ENCODE measurements at places on chromosomes 2 and 18. TPM values are rescaled to one million over a fixed set of nuclear protein-coding genes. Genes with fewer than 3 reads are reported as not detected.

GRCh38 chr2:15047184-15047583, 414.7 kb downstream of the LRATD1 start:
- no peak for DNase-seq

GRCh38 chr18:58235001-58235436, 191.0 kb downstream of the NEDD4L start:
- no peak for DNase-seq

GRCh38 chr2:104340879-104341828, 512.8 kb upstream of the POU3F3 start:
- no peak for DNase-seq

DNA sequence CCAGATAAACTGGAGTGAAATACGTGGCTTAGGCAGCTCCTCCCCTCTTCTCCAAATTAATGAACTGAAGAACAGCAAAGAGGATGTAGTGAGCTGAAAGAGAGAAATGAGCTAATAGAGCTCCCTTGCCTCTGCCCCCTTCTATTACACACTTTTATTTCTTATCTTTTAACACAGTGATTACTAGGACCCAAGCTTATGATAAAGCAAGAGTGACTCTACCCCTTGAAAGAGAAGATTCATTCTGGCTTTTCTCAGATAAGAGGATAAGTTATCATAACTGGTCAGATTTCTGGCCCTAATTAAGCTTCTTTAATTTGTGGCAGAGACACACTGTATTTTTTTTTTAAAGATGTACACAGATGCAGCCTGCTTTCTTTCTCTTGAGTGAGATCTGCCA, 102.2 kb downstream of the MSTN start:
- DNase-seq, result no peak

GRCh38 chr2:98846041-98846440, 90.0 kb downstream of the CRACDL start:
- DNase-seq, result no peak

- no peak for DNase-seq
Observed at GRCh38 chr2:61688369-61689334, 150.5 kb upstream of the XPO1 start.

- DNase-seq, result no peak
Observed at GRCh38 chr2:18525852-18526251, 34.6 kb downstream of the RDH14 start.

DNA sequence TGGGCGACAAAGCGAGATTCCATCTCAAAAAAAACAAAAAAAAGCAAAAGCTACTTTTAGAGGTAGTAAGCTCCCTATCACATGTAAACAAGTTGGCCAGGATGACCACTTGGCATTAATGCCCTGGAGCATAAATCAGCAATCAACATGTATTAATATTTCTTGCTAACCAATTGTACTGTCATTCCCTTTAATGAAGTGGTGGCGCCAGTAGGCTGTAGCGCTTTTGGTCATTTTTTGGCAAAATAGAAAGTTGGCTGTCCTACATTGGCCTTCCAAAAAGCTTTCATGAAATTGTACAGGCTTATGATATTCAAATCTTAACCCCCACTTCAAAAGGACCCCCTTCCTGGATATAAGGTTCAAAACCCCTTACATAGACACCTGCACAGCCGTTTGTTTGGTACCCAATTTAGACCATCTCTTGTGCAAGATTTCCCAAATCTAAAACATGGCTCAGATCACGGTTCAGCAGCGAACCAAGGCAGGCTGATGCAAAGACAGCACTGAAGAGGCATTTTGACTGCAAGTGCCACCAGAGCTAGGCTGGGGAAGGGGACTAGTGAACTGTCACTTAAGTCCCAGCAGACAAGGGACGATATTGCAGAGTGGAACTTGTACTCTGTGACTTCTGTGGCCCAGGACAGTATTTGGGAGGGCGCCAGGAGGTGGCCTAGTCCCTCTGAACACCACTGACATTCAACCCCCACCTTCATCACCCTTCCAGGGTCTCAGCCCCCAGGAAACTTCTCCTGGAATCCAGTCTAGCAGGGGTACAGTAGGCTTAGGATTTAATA, 31.9 kb downstream of the SMAD7 start:
- peak; percentile 27 for DNase-seq

- no peak for DNase-seq
Observed at GRCh38 chr2:64955467-64955866, 33.7 kb upstream of the SLC1A4 start.

GRCh38 chr18:37672932-37673595, 107.5 kb upstream of the CELF4 start:
- DNase-seq, result no peak

DNA sequence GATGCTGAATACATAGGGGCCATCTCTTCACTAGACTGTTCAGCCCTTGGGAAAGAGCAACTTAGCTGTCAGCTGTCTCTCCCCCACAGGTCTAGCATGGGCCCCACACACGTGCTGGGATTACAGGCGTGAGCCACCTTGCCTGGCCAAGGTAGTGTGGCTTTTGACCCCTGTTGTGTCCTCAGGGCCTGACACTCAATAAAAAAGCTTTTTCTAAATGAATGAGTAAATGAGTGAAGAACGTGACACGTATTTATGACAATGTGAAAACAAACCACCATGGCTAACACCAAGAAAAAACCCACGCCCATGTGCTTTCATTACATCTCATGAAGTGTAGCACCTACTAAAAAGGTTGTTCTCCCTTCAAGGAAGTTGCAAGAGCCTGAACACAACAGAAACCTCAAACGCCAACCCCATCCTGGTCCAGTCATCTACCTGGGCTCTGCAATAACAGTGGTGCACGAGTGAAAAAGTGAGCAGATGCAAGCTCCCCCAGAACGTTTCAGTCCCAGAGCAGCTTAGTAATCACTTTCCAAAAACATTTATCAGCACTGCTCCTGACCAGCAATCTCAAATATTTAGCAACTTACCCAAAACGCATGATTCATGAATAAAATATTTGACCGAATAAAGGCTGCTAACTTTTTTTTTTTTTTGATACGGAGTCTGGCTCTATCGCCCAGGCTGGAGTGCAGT, 3.4 kb downstream of the WDFY1 start:
- DNase-seq, result peak; percentile 10

DNA sequence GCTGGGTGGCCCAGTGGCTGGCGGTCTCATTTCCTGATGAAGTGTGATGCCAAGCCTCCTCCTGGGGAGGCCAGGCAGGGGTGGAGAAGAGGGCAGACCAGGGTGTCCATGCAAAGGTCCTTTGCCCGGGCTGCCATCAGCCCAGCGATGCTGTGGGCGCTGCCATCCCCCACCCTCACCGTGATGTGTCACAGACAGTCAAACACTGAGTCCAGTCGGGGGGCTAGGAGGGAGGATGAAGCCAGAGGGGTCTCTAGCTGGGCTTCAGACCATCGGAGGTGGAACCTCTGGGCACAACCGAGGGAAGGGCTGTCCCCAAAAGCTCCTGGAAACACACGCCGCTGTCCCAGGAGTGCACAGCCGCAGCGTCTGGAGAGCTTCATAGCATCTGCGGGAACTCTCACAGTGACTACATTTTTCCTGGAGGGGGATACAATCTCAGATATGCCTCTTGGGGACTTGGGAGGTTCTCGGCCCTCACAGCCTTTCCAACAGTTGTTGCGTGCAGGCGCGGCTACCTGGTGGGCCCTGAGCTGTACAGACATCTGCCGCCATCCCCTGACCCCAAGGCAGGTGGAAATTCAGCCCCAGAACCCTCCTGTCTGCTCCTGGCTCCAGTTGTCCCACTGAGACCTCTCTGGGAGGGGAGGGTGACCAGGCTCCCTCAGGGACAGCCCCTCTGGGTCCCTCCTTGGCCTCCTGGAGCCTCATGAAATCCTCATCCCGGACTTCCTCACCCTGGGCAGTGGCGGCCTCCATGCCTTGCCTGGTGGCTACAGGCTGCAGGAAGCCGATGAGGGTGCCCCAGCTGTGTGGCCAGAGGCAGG, 26.5 kb upstream of the OTOS start:
- DNase-seq, result no peak

- DNase-seq, result no peak
Observed at GRCh38 chr2:241656190-241656741, 18.8 kb downstream of the ATG4B start.

DNA sequence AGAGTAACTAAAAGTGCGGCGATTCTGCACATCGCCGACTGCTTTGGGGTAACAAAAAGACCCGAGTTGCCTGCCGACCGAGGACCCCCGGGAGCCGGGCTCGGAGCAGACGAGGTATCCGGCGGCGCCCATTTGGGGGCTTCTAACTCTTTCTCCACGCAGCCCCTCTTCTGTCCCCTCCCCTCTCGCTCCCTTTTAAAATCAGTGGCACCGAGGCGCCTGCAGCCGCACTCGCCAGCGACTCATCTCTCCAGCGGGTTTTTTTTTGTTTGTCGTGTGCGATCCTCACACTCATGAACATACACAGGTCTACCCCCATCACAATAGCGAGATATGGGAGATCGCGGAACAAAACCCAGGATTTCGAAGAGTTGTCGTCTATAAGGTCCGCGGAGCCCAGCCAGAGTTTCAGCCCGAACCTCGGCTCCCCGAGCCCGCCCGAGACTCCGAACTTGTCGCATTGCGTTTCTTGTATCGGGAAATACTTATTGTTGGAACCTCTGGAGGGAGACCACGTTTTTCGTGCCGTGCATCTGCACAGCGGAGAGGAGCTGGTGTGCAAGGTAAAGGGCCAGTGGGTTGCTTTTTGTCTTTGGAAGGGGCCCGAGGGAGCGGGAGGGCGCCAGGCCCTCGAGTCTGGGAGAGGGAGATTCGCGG, 1.4 kb downstream of the TRIB2 start:
- DNase-seq, result peak; percentile 26

DNA sequence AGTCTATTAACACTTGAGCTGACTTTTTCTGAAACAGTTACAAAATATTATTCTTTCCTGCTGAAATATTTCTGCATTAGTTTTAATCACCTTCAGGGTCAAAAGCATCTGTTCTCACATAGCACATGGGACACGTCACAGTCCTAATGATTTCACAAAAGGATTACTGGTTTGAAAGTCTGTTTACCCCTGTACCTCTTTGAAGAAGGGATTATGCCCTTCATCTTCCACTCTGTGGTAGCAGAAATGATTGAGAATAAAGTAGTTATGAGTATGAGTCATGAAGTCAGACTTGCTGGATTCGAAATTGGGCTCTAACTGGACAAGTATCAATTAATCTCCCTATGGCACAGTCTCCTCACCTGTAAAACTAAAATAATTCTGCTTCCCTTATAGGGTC, 121.2 kb downstream of the SATB2 start:
- no peak for DNase-seq

DNA sequence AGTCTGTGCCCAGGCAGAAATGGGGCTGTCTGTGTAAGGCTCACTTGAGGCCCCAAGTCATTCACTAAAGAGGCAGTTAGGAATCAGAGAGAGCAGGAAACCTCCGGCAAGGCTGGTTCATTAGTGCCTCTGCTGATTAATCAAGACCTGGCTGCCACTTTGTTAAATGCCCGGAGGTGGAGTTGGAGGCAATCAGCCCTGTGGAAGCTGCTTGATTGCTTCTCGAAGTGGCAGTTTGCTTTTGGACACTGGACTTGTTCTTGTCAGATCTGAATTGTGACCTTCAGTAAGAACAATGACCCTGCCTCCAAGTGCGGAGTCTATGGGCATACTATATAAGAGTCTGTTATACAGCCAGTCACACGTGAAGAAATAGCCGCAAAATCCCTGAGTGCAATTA, 183.9 kb upstream of the LINC00305 start:
- no peak for DNase-seq

DNA sequence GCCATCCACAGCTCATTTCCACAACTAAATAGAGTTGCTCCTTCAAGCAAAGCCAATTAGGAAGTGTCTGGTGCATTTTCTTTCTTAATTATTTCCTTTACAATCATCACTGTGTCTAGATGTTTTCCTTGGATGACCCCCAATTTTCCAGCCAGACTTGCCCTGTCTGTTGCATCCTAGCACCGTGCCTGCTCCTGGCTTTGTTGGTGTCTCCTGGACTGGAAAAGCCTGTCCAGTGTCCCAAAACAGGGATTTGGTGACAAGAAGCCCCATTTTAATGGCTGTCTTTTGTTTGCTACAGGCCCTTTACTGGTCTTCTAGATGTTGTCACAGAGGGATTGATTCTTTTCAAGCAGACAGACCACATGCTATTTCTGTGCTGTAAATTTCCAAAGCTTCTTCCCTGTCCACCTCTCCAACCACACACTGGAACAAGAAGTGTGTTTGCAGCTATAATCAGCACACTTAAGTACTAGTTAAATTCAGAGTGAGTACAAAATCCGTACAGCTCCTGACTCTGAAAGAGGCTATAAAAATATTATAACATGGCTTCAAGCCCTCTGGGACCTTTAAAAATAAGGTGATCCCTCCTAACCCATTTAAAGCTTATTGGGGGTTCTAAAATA, 38.4 kb downstream of the RNF144A start:
- DNase-seq, result no peak

DNA sequence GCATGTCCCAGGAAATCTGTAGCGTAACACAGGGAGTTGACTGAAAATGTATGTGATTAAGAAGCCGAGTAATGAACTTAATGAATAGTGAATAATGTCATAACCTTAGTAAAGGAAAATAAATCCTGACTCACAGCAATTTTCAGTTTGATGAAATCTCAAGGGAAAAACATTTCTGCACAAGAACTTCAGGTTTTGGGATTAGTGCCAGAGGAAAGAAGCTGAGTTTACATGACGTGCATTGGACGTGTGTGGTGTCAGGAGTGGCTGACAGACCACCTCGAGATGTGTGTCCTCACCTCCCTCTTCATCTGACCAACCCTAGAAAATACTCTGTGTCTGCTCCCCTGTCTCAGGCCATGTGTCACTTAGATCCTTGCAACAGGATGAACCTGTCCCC, 39.1 kb downstream of the VWA3B start:
- DNase-seq, result no peak

- no peak for DNase-seq
Observed at GRCh38 chr2:224163566-224164307, 124.7 kb upstream of the SERPINE2 start.

DNA sequence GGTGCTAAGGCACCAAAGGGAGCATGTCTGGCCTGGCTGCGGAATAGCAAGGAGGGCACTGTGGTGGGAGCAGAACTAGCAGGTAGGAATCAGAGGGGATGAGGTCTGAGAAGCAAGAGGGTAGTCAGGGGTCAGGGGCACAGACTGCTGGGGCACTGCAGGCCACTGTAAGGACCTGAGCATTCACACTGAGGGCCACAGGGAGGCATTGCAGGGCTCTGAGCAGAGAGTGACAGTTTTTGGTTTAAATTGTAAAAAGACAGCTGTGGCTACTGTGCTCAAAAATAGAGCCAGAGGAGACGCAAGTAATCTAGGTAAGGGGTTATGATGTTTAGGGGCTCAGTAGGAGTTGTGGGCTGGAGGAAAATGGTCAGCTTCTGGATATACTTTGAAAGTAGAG, 41.5 kb downstream of the ARHGAP25 start:
- DNase-seq, result no peak

Gene UGT1A10
- total RNA-seq, result not detected

Gene TUBA3E
- not detected for total RNA-seq

Gene PDCD1
- total RNA-seq, result 9.5 TPM

Gene FBLN7
- total RNA-seq, result 27.0 TPM

Gene ITPRIPL1
- 5.1 TPM for total RNA-seq

Gene CD8B2
- total RNA-seq, result not detected

Gene DSG4
- not detected for total RNA-seq

Gene OR6B2
- not detected for total RNA-seq

All from CD4-positive, alpha-beta T cell (primary cell).